ENCODE measurements at places on chromosomes 11 and 22.

DNA sequence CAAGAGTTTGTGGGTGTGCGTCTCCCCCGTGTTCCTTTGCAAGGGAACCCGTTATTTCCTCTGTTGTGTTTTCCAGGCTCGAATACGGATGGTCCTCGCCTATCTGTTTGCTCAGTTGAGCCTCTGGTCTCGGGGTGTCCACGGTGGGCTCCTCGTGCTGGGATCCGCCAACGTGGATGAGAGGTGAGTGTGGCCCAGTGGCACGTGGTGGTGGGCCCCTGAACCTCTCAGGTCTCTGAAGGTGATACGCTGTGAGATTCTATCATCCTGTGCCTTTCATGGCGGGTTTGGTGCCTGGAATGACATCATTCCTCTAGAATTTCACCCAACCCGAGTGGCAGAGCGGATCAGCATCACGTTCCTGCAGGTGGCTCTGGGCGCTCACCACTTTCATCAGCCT is 32.5 kb downstream of the NADSYN1 start:
- no peak for DNase-seq

GRCh38 chr11:33920838-33921613 is 29.1 kb upstream of the LMO2 start:
- DNase-seq, result no peak

DNA sequence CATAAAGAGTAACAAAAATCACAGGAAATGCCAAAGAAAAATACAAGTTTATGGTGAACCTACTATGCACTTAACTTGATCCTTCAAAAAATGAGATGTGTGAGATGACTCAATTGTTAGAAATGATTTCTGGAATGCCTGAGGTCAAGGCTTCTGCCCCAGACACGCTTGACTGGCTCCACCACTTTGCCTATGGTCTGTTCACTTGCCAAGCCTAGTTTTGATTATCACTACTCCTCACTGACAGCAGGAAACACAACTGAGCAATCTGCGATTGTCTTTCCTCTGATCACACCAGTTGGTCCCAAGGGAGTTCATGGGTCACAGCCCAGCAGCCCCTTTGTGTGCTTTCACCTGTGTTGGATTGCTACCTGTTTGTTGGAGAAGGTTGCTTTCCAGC is 20.6 kb upstream of the PRDM10 start:
- DNase-seq, result no peak

DNA sequence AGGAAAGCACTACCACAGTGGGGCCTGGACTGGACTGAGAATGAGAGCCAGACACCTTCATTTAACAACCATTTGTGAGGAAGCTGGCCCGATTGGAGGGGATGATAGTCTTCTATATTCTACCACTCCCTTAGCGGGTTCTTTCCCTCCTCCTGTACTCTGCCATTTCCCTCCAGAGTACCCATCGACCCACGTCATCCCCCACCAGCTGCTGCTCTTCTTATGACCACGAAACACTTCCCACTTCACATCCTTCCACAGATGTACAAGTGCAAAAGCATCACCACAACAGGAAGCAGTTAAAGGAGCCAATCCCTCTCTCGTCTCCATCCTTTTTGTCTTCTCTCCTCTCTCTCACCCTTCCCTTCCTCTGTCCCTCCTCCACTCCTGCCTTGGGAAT is 18.0 kb upstream of the UBASH3B start:
- DNase-seq, result no peak

DNA sequence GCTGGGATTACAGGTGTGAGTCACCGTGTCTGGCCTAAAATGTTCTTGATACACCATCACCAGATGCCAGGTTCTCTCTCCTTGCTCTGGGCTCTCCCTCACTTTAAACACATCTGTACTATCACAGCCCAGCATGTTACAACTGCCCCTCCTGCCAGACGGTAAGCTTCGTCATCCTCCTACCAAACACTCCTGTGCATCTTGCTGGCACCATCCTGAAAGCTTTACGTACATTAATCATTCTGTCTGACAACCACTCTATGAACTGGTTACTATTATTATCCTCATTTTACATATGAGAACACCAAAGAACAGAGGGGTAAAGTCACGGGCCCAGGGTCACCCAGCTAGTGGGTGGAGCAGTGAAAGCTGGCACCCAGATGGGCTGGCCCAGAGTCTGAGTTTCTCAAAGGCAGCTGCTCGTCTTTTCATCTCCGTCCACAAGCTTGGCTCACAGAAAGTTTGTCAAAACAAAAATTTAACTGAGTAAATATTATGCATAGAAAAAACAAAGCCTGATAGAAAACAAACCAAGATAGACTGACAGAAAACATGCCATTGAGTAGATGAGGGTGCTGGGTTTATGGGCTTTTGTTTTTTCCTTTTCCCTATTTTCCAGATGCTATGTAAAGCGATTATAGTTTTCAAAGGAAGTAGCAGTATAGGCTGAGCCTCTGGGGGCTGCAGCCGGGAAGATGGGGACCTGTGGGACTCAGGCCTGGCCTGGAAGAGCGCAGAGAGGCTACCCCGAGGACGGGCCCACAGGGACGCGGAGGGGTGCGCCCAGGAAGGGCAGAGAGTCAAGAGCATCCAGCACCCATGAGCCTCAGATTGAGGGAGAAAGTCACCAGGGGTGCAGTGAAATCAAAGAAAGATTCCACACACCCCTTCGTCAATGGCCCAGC is 9.5 kb downstream of the PLA2G6 start:
- DNase-seq, result no peak

DNA sequence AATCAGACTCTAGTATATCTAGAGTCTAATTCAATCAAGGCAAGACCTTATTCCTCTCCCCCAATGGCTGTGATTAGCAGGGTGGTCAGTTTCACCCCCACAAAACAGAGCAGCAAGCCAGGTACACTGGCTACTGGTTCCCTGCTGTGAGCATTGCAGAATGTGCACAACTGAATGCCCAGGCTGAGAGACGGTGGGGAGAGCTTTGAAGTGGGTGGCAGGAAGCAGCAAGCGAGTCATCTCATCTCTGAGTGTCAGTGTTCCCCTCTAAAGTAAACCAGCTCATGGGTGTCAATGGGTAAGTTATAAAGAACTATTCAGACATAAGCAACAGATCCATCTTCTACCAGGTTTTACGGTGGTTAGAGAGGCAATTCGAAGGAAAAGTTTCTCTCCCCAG is 37.6 kb downstream of the GAB4 start:
- DNase-seq, result no peak

- DNase-seq, result no peak
These were observed 37.2 kb downstream of the IGSF9B start for GRCh38 chr11:133919330-133920108.

- no peak for DNase-seq
These were observed 105.5 kb downstream of the MICAL3 start for GRCh38 chr22:17918840-17919239.

- DNase-seq, result no peak
These were observed 444 bp downstream of the CWF19L2 start for GRCh38 chr11:107457205-107457557.

DNA sequence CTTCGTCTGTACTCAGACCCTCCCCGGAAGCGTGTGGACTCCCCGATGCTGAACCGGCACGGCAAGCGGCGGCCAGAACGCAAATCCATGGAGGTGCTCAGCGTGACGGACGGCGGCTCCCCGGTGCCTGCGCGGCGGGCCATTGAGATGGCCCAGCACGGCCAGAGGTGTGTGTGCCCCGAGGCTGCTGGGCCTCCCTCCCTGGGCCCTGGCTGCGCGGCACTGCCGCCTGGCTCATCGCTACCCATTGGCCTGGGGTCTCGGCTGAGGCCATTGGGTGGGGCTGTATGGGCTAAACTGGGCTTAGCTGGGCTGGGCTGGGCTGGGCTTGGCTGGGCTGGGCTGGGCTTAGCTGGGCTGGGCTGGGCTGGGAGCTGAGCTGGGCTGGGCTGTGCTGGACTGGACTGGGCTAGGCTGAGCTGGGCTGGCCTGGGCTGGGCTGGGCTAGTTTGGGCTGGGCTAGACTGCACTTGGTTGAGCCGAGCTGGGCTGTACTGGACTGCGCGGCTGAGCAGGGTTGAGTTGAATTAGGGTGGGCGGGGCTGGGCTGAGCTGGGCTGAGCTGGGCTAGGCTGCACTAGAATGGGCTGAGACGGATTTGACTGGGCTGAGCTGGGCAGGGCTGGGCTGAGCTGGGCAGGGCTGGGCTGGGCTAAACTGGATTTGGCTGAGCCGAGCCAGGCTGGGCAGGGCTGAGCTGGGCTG is 40.7 kb downstream of the MOB2 start:
- no peak for DNase-seq

GRCh38 chr22:43971112-43971511 is 15.9 kb downstream of the SAMM50 start:
- no peak for DNase-seq

- DNase-seq, result no peak
These were observed 246.2 kb upstream of the PLET1 start for GRCh38 chr11:112506852-112507251.

DNA sequence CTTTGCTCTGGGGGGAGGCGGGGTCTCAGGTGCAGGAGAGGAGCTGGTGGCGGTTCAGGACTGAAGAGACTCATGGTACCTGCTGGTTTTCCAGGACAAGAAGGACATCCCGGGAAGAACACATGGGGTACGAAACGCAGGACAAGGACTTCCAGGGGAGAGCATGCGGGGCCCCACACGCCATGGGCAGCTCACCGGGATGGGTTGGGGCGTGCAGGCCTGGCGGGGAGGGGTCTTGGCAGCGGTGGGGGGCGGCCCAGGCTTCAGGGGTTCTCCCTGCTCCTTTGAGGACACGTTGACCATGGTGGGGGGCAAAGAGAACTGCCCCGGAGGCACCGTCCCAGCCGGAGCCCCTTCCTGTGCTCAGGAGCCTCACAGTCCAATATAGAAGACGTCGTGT is 673.2 kb downstream of the BRD1 start:
- DNase-seq, result no peak

DNA sequence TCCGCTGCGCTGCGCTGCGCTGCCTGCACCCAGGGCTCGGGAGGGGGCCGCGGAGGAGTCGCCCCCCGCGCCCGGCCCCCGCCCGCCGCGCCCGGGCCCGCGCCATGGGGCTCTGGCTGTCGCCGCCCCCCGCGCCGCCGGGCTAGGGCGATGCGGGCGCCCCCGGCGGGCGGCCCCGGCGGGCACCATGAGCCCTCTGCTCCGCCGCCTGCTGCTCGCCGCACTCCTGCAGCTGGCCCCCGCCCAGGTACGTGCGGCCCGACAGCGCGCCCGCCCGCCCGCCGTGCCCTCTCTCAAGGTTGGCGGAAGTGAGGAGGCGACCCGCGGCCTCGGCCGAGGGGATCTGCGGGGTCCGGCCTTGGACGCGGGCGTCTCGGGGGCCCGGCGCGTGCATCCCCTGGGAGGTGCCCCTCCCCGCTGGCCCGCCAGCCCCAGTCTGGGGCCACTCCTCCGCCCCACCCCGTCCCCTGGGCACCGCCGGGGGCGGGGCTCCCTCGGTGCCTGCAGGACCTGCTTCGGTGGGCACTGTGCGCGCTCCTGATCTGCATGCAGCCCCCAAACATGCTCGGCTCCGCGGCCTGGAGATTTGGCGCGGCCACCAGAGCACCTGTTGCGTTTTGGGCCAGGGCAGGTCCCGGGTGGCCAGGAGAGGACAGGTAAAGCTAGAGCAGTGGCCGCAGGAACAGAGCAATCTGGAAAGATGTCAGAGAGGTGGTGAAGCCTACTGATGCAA is 429 bp downstream of the VEGFB start:
- no peak for DNase-seq

DNA sequence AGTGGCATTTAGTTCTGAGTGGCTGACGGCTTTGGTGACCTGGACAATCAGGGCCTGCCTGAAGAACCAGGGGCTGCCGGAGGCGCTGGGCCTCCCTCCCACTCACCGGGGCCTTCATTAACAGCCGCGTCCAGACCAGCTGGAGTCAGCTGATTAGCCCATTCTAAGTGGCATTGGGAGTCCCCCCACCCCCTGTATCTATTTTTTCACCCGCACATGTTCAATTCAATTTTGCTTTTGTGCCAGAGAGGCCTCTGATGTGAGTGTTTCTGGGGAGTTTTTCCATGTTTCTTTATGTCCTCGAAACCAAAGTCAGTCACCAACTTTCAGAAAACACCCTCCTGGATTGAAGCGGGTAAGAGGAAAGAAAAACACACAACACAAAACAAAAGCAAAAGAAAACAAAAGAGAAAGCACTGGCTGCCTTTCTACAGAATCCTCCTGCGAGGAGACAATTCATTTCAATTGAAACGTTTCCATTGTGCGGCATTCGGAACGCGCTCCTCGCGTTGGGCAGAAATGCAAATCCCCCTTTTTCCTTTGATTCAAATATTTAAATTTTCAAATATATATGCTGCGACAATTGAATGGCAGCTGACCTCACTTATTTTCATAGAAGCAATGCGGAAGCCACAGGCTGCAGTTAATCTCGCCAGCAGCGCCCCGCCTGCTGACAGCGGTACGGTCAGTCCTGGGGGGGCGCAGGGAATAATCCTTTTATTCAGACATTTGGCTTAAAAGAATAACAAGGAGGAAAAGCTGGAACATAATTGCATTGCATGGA is 17.7 kb downstream of the CDKN1C start:
- DNase-seq, result no peak

- no peak for DNase-seq
These were observed 573.4 kb upstream of the RAG2 start for GRCh38 chr11:37171451-37171850.

- DNase-seq, result no peak
These were observed 120.9 kb downstream of the SLC17A6 start for GRCh38 chr11:22459048-22459447.

DNA sequence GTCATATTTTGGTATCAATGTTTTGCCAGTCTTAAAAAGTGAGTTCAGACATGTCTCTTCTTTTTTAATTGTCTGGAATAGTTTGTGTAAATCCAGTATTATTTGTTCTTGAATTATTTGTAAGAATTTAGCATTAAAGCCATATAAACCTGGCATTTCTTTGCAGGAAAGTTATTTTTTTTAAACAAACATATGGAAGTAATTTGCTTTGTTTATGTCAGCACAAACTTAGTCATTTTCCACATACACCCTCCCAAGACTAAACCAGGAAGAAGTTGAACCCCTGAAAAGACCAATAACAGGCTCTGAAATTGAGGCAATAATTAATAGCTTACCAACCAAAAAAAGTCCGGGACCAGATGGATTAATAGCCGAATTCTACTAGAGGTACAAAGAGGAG is 9.1 kb upstream of the CCDC81 start:
- DNase-seq, result no peak

DNA sequence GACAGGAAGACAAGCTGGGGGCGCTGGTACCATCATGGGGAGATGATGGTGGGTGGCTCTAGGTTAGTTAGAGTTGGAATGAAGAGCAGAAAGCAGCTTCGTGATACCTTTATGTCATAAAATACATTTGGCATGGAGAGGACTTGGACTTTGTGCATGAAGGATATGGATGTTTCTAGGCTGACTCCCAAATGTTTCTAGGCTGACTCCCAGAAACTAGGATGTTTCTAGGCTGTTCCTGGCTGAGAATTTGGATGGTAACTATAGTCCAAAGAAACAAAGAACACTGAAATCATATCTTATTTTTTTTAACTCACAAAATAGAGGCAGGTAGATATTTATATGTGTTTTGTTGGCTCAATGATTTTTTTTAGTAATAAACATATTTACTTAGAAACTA is 89.4 kb upstream of the VPREB1 start:
- DNase-seq, result no peak

DNA sequence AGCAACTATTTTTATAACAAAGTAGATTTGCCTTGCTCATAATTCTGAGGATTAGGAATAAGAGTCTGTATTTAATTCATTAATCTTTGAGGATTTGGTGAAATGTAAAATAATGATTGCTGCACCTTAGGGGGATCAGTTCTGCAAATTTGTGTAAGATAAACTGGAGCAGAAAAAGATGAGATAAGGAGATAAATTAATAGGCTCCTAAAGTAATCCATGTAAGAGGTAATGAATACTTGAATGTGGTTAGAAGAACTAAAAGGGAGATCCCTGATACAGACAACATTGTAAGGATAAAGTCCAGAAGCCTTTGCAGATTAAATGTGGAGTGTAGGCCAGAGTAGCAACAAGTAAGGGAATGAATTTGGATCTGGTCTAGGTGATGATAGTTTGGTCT is 45.6 kb downstream of the PDHX start:
- DNase-seq, result no peak

Measured in breast epithelium (tissue), 4 donors.